ENCODE measurements at places on chromosomes 1 and 21.

DNA sequence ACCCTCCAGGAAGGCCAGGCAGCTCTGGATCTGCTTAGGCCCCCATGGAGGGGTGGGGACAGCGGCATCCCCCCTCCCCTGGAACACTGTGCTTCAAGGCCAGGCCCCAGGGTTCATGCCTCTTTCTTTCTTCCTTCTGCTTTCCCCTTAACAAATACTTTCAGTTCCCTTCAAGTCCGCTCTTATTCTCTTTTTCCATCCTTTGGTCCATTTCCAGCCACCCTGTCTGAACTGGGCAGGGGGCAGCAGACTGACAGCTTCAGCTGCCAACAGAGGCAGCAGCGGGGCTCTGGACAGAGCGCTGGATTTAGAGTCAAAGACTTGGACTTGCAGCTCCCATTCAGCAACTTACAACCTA is 1.1 kb upstream of the CD244 start:
- no peak for DNase-seq

GRCh38 chr1:170680428-170680827 is 16.5 kb downstream of the PRRX1 start:
- DNase-seq, result no peak

GRCh38 chr1:233478611-233479010 is 135.3 kb upstream of the KCNK1 start:
- DNase-seq, result no peak

DNA sequence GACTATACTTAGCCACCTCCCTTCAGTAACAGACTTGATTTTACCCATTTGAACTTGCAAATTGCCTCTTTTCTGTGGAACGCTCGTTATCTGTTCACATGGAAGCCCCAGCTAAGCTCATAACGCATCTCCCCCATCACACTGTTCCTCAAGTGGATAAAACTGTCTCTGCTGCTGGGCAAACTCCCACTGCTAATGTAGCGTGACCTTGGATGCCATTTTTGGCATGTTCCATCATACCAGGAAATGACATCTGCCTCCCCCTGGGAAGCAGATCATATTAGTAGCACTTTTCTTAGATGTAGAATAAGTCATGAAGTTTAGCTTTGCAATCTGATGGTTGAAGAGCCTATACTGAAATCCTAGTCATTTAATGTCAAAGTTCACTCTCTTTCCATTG is 528.7 kb upstream of the PLXNA2 start:
- DNase-seq, result no peak

GRCh38 chr1:64111787-64112186 is 91.6 kb upstream of the UBE2U start:
- DNase-seq, result no peak

GRCh38 chr1:51000160-51000559 is 30.1 kb downstream of the CDKN2C start:
- peak; percentile 84 for DNase-seq

DNA sequence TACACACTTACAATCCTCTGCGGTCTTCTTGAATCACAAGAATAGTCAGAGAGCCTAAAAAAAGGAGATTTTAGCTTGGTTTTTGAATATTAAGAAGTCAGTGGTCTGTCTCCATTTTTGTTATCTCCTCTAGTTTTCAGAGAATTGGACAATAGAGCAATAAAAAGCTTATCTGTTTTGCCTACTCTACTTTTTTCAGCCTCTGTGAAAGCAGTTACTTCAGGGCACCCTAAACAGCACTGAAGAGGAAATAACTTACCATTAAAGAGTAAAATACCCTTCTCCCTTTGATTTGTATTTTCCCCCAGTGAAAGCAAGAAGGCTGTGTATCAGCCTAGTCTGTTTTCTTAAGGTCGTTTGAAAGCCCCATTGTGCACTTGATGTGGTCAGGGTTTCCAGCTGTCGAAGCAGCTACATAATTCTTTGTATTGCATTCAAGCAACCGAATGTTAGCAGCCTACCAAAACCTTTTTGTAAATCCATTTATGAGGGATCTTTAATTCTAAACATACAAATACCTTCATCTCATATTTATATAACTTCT is 1.0 kb downstream of the NTMT2 start:
- no peak for DNase-seq

- no peak for DNase-seq
Observed at GRCh38 chr1:14851760-14852159, 253.3 kb downstream of the KAZN start.

DNA sequence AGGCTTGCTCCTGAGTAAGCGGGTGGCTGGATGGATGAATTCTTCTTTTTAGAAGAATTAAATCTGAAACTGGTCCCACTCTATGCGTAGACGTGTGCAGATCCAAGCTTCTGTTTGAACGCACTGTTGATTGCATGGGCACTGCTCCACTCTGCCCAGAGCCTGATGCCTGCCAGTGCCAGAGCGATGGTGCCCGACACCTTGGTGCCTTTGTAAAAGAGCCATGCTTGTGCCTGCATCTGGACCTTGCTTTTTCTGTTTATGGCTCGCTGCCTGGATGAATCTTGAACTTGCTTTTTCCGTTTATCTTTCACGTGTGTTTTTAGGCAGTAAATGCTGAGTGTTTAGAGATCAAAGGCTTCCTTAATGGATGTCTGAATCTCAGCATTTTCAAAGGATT is 15.0 kb upstream of the PWP2 start:
- no peak for DNase-seq

DNA sequence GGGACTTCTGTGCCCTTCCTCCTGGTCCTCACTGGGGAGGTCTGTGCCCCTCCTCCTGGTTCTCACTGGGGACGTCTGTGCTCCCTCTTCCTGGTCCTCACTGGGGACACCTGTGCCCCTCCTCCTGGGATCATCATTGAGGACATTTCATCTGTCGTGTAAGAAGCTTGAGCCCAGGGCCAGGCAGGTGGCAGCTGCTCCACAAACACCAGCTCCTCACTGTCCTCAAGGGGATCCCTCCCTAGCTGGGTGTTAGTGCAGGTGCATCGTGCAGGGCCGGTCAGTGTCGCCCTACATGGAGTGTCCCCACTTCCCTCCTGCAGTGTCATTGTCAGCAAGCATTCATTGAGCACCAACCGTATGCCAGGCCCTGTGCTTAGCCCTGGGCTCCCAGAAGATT is 312.7 kb downstream of the PTPRU start:
- no peak for DNase-seq

GRCh38 chr21:42633858-42634257 is 19.6 kb upstream of the PDE9A start:
- DNase-seq, result no peak

DNA sequence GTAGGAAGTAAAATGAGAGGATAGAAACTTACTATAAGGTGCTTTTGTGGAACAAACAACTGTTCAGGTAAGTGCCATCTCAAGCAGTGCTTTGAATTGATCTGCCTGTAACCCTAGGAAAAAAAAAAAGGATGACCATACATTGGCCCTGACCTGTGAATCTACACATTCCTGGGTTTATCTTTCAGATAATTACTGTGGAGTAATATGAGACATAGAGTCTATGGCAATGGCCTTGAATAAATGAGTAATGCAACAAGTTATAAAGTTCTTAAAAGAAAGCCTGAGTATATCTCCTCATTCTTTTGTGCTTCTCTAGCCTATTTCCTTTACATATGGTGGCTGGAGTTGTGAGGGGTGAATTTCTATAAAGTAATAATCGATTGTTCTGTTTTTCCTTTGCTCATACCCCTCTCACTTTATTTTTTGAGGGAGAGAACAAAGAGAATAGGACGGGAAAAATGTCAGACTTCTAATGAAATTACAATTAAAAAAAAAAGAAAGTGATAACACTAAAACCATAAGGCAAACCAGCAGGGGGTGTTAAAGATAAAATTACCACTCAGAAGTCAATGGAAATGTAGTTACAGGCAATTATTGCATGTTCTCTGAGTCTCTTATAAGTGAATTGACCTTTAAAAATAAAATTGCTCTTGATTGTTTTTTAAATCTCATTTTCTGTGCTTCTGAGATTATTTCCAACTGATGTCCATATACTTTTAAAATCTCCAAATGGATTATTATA is 12.4 kb upstream of the ATP1A1 start:
- no peak for DNase-seq

DNA sequence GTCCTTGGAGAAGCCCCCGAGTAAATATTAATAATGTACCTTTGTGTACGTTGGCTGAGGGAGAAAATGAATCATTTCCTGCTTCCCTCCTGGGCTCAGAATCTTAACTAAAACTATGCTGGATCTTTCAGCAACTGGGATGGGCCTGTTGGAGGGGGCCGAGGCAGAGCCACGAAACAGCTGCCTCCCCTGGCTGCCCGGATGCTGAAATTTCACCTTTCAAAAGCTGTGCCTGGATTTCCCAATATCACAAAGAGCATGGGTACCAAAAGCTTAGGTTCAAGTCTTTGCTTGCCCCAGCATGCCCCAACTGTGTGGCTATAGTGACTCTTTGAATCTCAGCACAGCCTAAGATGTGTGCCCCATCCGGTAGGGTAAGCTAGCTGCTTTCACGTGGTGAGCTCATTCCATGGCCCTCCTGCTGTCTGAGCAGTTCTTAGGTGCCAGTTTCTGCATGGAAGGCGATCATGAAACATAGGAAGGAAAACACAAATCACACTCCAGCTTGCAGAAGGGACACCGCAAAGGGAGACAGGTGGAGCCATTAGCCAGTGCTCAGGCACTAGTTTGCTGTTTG is 473.5 kb downstream of the PTPRU start:
- DNase-seq, result no peak

DNA sequence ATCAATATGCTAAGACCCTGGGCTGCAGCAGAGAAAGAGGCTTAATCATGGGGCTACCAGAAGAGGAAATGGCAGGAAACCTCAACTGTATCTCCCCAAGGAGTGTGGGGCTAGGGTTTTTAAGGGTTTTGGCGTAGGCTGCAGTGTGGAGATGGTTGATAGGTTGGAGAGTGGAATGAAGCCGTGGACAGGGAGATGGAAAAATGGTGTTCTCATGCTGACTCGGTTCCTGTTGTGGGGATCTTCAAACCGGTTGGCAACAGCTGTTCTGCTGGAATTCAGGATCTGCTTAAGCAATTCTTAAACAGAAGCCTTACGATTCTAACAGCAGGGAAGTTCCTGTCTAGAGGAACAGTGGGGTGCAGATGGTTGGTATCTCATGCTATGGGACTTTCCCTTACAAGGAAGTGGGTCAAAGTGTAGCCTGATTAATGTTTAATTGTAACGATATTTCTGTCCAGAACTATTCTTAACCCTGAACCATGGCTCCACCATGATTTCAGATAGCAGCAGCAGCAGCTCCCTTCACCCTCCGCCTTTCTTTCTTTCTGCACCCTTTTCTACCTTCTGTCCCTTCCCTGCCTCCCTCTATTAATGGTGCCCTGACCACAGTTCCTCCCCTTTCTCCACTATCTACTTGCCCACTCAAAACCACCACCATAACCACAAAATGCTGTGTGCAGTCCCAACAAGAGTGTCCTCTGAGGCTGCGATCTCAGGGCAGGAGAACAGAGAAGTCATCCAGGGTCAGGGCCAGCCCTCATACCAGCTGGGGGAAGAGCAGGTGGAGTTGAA is 30.8 kb downstream of the RSPH1 start:
- DNase-seq, result no peak
